ENCODE measurements at places on chromosomes 2 and 18.

DNA sequence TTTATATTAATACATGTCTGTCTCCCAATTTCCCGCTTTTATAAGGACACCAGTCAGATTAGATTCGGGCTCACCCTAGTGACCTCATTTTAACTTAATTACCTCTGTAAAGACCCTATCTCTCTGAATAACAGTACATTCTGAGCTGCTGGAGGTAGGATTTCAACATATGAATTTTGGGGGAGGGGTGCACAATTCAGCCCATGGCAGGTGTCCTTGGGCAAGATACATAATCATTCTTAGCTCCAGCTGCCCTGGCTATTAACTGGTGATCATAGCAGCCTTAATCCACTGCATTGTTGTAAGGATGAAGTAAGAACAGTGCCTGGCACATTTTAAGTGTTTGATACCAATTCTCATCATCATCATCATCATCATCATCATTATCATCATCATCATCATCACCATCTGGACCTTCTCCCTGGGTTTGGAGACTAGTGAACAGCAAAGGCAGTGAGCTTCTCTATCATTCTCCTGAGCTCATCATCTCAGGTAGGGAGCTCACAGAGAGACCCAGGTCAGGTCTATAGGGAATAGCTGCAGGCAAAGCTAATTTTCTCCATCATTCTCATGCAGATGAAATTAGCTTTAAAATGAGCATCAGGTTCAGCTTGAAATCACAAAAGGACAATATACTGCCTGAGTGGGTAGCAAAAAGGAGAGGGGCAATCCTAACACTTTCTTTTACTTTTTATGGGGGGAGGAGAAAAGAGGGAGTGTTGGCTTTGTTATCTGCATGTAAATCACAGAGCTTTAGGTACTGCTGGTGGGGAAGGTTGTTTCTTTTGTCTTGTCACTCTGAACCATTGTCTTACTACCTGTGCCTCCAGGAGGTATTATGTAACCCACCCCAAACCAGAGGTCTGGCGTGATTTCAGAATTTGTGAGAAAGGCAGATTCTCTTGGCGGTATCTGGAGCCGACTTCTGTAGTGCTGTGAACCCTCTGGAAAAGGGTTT is 125.5 kb upstream of the SPRED2 start:
- DNase-seq = no peak

DNA sequence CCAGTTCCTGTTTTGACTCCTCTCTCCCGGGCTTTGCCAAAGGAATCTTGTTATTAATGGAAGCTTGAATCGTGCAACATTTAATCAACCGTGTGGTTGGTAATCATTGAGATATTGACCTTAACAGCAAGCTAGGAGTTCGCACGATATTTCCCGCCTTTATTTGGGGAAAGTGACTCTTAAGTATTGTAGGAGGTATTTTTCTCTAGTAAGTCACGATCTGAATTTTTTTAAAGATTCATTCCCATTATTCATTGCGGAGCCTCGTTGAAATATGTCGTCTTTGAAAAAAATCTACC is 663 bp downstream of the NUP35 start:
- no peak for DNase-seq

GRCh38 chr2:224946895-224947294 is 95.4 kb downstream of the DOCK10 start:
- DNase-seq = peak; percentile 84

DNA sequence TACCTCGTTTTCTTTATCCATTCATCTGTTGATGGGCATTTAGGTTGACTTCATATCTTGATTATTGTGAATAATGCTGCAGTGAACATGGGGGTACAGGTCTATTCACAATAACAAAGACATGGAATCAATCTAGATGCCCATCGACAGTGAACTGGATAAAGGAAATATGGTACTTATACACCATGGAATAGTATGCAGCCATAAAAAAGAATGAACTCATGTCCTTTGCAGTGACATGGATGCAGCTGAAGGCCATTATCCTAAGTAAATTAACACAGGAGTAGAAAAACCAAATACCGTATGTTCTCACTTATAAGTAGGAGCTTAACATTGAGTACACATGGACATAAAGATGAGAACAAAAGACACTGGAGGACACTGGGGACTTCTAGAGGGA is 111.6 kb downstream of the LAMA3 start:
- DNase-seq = no peak

DNA sequence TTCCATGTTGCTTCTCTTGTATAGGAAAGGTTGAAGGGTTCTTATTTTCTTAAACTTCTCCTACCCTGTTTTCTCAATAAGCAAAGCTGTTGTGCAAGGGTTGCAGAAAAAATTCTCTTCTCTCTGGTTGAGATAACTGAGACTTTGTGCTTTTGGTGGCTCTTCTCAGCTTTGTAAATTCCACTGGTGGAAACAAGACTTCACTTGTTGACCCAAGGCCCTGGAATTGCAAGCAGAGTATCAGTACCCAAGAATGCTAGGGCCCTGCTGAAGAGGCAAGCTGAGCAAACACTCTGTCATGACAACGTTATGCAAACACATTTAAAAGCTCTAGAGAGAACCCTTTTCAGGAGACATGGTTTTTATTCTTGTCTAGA is 294.7 kb upstream of the EPAS1 start:
- no peak for DNase-seq

GRCh38 chr2:178284613-178285286 is 90.4 kb downstream of the OSBPL6 start:
- no peak for DNase-seq

DNA sequence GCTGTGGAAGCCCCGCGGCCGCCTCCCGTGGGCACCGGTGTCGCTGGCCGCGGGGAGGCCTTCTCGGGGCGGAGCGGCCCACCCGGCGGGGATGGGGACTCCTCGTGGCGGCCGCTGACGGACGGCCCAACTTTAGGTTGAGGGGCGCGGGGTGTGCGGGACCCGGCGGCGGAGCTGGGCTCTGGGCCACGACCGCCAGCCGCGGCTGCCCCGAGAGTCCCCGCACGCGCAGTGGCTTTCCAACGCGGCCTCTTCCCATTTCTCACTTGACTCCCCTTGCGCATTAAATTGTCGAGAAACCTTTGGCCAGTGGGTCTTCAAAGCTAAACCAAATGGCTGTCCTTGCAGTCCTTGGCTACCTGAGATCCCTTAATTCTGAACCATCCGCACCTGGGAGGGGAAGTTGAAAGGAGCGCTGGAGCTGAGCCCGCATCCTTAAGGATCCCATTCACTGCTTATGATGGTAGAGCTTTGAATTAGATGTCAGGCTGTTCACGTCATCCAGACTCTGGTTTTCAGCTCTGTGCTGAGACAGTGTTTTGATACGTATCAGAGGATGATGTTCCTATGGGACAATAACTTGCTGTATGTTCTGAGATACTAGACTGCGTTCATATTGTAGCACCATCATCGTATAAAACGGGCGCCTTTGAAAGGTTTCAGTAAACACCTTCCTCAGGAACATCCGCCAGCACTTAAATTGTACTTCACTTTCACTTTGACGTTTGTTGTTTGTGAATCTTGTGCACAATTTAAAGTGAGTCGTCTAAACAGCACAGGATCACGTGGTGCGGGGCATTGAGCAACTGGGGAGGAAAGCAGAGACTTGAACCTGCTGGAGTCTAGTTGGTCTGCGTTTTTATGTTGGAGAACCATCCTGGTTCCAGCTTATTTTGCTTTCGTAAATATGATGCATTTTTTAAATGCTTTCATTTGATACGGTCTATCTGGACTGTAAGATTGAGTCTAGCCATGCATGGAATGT is 874 bp downstream of the CLIP4 start:
- DNase-seq = peak; percentile 68

DNA sequence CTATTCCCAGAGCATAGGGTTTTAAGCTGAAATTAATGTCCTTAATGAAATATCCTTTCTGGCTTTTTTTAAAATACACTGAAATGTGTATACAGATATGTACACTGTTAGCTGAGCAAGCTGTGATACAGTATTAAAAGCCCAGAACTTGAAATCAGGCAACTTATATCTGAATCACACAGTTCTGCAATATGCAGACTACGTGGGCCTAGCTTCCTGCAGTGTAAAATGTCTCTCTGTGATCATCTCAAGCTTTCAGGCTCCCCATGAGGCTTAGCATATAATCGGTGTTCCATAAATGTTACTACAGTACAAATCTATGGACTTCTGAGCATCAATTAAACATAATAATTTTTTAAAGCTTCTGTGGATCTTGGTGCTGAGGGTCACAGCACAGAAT is 8.2 kb downstream of the FBXO15 start:
- no peak for DNase-seq

DNA sequence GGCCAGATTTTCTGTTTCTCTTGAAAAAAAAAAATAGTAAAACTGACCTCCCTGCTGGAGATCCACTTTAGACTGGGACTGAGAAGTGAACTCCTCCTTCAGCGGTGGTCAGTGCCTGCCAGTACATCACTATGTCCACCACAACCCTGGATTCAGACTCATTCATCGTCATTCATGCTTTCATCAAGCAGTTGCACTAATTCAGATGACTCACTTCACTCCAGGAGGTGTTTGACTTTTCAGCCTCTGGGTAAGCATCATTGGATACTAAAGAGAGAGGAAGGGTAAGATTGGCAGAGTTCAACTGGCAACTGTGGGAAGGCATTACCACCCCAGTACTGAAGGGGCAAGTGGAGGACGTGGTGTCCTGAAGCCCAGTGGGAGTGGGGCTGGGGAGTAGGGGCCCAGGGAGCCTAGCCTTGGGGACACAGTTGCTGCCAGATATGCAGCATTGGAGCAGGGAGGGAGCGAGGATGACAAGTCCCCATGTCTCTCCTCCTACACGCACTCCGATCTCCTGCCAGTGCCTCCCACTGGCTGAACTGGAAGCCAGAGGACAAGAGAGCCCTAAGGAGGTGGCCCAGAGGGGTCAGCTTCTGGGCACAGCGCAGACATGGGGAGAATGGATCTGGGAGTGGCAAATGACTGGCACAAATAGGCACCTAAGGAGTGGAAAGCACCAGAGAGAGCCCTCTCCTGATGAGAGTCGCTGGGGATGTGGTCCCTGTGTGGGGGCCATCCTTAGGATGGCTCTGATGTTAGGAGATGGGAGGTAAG is 111.1 kb downstream of the TGFA start:
- DNase-seq = peak; percentile 17

- DNase-seq = peak; percentile 75
These were observed 85.6 kb upstream of the TAF1B start for GRCh38 chr2:9757501-9758264.

GRCh38 chr2:61158356-61158955 is 3.5 kb upstream of the C2orf74 start:
- DNase-seq = no peak

GRCh38 chr2:235270956-235271355 is 222.9 kb upstream of the AGAP1 start:
- DNase-seq = peak; percentile 84

- no peak for DNase-seq
These were observed 61.0 kb upstream of the TAF1B start for GRCh38 chr2:9782197-9782719.
